ENCODE measurements at places on chromosomes 12 and 14. TPM values are rescaled to one million over a fixed set of nuclear protein-coding genes. Genes with fewer than 3 reads are reported as not detected.

The OR11G2 gene
- total RNA-seq, result not detected

The ANP32D gene
- total RNA-seq, result not detected

DNA sequence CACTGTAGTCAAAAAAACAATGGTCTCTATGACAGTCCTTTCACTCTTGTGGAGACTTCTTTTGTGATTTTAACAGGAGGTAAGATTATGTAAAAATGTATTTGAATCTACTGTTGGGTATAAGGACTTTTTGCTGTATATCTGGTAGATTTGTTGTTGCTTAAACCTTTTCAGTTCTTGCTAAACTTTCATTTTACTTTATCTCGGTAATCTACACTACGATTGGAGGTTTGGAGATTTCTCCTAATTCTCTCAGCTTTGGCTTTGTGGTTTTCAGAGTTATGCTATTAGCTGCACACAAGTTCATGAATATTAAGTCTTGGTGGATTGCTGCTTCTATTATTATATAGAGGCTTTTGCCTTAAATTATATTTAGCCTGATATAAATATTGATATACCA, 116.6 kb upstream of the HIF1A start:
- DNase-seq, result no peak

DNA sequence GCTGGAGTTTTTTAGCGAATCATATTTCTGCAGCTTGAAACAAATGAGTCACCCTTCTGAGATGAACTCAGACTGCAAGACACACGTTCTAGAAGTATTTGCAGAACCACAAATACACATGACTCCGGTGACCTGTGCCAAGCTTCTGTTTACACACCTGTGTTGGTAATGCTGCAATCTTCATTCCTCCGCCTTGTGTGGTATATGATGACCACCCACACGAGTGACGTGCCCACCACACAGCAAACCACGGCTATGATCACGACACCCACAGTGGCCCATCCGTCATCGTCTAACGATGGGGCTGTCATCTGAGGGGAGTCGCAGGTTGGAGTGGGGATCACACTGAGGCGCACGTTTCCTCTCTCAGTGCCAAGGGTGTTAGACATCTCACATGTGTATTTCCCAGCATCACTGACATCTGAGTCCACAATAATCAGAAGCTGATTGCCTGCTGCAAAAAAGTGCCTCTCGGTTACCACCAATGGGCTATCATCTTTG, 43.0 kb downstream of the LRIG3 start:
- no peak for DNase-seq

GRCh38 chr14:57818511-57818910, 47.4 kb downstream of the SLC35F4 start:
- DNase-seq, result no peak
